ENCODE measurements at places on chromosomes 16 and 17.

DNA sequence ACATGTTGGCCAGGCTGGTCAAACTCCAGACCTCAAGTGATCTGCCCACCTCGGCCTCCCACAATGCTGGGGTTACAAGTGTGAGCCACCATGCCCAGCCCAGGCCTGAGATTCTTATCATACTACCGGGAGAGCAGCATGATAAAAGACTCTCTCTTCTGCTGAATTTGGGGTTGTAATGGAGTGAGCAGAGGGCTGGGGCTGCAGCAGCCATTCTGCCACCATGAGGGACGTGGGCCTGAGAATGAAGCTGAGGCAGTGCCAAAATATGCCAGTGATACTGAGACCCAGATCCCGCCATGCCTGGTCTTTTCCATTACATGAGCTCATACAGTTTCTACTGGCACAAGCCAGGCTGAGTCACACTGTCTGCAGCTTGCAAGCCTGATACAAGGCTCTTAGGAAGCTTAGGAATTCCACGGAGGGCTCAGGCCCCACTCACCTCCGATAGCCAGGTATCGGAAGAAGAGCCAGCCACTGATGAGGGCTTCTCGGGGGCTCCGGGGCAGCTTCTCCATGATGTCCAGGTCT is 19.6 kb upstream of the P2RX1 start:
- no peak for DNase-seq

GRCh38 chr16:81514568-81515258 is 70.1 kb downstream of the CMIP start:
- DNase-seq = no peak

GRCh38 chr17:29566473-29567303 is at the start of gene ABHD15:
TSS of gene ABHD15 (minus strand) at chr17:29567037. CDS start at chr17:29566966, 71 bp downstream.
- peak; percentile 88 for DNase-seq

GRCh38 chr17:61406971-61407911 is 7.6 kb downstream of the TBX2 start:
- DNase-seq = peak; percentile 37

GRCh38 chr16:89685916-89686315 is 573 bp upstream of the CDK10 start:
- no peak for DNase-seq

GRCh38 chr17:7586673-7587419 is 3.0 kb downstream of the SOX15 start:
- no peak for DNase-seq

DNA sequence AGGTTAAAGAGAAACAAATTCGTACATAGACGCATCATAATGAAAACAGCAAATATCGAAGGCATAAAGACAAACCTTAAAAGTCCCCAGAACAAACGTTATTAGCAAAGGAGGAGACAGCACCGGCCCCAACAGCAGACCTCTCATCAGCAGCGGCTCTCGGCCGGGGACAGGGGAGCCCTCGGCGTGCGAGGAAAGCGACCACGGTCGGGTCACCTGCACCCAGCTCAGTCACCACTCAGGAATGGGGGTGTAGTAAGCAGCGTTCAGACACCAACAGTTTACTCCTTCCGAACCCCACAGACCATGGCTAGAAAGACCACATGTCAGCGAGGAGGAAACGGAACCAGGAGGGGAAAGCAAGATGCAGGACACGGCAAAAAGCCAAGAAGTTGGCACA is 109.3 kb upstream of the CHMP6 start:
- no peak for DNase-seq

DNA sequence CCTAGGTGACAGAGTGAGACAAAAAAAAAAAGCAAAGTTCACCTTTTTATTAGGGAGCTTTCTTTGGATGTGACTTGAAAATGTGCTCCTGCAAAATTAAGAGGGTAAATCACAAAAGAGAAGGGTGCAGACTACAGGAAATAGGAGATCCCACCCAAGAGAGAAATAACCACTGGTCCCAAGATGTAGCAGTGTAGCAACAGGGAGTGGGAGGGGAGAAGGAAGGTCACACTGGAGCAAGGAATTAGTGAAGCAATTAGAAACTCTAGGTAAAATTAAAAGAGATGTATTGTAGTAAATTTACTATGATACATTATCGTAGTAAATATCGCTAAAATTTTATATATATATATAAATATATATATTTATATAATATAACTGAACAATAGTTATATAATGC is 12.3 kb upstream of the SPN start:
- no peak for DNase-seq

DNA sequence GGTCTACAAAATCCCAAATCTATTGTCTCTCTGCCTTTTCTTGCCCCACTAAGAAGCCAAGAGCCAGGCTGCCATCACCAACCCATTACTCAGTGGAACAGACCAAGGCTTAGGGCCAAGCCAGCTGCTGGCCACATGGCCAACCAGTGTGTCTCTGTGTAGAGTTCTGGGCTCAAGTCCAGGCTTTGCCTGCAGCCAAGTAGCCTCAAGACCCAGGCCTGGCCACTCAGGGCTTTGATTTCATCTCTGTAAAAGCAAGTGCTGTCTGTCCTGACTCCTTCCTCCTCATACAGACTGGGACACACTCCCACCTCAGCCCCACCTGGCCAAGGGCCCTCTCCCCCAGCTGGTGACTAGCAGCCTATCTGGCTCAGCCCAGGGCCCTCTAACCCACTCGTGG is 14.6 kb downstream of the SREBF1 start:
- no peak for DNase-seq

Data from right kidney (tissue), 9 donors.